Foreskin keratinocyte (primary cell): ENCODE measurements at places on chromosomes 1 and 21. TPM values are rescaled to one million over a fixed set of nuclear protein-coding genes. Genes with fewer than 3 reads are reported as not detected.

DNA sequence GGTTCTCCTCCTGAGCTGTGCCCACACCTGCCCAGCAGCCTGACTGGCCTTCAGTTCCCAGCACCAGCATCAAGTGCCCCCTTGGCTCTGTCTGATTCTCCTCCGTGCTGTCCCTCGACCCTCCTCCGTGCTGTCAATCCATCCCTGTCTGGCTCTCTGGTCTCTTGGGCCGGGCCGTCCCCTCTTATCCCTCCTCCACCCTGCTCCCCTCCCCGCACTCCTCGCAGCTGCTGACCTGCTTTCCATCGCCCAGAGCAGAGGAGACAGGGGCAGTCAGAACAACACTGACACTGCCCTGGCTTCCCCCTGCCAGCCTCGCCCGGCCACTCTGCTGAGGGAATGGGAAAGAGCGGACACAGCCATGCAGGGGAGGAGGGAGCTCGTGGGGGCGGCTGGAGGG, 267.4 kb downstream of the CAMTA1 start:
- no peak for DNase-seq

DNA sequence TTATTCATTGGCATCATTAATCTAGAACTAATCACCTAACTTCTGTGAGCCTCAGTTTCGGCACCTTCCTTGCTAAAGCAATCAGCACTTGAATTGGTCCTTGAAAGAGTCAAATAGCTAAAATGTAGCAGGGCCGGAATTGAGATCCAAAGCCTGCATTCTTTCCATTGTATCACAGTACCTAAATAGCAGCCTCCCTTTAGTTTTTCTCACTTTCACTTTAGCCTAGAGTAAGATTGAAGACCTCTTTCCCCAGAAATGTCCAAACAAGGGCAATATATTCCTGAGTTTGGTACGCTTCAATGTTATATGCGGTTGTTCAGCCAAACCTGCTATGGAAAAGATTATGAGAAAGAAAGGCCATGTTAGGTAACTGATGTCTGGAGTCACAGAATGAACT, 121.9 kb upstream of the BMP8A start:
- DNase-seq, result no peak

DNA sequence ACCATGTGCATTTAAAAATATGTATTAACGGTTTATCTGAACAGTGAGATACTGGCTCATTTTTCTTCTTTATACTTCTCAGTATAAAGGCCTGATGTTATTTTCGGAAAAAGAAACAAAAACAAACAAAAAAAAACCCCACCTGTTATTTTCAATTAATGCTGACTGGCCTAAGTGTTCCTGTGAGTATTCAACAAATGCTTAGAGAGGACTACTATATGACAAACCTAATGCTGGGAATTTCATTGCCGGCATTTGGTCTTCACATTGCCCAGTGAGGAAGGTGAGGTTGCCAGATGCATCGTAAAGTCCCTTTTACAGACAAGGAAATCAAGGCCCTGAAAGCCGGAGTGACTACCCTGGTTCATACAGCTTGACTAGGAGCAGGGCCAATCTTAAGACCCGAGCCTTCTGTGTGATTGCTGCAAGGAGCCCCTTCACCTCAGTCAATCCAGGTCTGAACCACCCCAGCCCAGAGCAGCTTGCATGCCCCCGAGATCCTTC, 599 bp downstream of the MRPL24 start:
- no peak for DNase-seq

DNA sequence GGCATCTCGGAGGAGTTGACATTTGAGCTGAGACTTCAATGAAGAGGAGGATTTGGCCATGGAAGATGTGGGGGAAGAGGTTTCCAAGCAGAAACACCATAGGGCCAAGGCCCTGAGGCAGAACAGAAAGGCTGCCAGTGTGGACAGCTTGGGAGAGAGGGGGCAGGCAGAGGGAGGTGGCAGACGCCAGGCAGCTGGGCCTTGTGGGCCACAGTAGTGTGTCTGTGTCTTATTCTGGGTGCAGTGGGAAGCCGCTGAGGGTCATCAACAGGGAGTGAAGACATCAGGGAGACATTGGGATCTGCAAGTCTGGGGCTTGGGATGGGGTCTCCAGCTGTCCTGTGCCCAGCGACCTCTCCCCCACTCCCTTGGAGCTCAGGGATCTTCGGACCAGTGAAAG, 96.8 kb downstream of the LACTBL1 start:
- DNase-seq, result no peak

- no peak for DNase-seq
Measured at GRCh38 chr1:119790451-119791198, 20.6 kb downstream of the REG4 start.

GRCh38 chr1:65211331-65211730, 63.3 kb downstream of the AK4 start:
- DNase-seq, result no peak

- peak; percentile 62 for DNase-seq
Measured at GRCh38 chr1:12056331-12056841, 6.7 kb upstream of the TNFRSF8 start.

The ADGRB2 gene
- 2.5 and 2.8 TPM in 2 replicates for total RNA-seq
